NCI-H1694 (cell line): ENCODE measurements at places on chromosomes 1 and 21.

GRCh38 chr21:31347435-31348032, 3.5 kb upstream of the TIAM1 start:
- peak; percentile 74 for DNase-seq

- no peak for DNase-seq
These were observed 6.6 kb downstream of the RSPO1 start for GRCh38 chr1:37628026-37628556.

DNA sequence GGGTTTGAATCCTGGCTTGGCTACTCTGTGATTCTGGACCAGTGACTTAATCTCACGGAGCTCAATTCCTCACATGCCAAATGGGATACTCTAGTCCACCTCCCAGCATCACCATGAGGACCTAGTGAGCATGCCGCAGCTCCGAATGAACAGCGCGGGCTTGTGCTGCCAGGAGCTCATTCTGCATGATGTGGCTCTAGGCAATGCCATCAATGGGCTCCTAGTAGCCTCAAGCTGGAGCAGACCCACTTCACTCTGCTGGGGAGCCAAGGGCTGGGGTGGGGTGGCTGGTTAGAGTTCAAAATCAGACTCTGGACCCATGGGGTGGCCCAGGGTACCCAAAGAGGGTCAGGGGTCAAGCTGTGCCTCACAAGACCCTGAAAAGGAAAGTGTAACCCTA, 41.5 kb downstream of the CDK18 start:
- no peak for DNase-seq

GRCh38 chr1:84073266-84073665, 70.8 kb upstream of the PRKACB start:
- DNase-seq, result no peak

DNA sequence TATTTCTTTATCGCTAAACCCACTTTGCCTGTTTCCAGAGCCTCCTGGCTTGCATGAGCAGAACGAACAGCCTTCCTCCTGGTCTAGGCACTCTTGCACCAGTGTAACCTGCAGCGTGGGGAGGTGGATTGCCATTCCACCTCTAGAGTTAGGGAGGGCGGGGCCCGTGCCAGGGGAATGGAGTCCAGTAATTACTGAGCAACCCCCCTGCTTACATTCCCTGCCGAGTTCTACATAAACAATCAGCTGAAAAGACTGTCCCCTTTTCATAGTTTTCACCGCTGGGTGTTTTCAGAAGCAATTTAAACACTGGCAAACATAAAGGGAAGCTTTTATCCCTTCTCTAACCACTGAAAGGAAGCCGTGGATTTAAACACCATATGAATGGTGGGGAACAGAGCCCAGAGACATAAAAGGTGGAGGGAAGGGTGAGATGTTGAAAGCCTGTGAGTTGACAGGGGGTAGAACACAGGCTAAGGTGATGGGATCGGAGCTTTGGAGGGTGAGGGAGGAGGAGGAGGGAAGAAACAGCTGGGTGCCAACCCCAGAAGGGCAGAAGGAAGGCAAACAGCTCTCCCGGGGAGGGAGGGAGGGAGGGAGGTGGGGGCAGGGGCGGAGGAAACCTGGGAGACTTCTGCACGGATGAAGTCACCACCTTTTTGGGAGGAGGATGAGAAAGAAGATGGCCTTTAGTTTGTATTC, 68.0 kb upstream of the WDR26 start:
- DNase-seq, result peak; percentile 75

DNA sequence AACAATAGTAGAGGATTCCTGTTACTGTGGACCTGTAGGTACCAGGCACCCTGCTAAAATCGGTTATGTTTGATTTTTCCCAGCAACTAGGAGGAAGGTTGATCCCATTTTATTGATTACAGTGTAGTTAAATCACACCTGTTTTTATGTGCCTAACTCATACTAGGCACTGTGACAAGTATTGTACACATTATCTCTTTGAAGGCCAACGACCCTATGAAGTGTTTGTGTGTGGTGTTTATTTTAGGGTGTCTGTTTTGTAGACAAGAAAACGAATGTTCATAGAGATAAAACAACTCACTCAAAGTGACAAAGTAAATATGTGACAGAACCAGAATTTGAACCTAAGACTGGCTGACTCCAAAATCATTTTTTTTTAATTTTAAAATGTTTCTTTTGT, 49.5 kb downstream of the FGGY start:
- DNase-seq, result no peak

DNA sequence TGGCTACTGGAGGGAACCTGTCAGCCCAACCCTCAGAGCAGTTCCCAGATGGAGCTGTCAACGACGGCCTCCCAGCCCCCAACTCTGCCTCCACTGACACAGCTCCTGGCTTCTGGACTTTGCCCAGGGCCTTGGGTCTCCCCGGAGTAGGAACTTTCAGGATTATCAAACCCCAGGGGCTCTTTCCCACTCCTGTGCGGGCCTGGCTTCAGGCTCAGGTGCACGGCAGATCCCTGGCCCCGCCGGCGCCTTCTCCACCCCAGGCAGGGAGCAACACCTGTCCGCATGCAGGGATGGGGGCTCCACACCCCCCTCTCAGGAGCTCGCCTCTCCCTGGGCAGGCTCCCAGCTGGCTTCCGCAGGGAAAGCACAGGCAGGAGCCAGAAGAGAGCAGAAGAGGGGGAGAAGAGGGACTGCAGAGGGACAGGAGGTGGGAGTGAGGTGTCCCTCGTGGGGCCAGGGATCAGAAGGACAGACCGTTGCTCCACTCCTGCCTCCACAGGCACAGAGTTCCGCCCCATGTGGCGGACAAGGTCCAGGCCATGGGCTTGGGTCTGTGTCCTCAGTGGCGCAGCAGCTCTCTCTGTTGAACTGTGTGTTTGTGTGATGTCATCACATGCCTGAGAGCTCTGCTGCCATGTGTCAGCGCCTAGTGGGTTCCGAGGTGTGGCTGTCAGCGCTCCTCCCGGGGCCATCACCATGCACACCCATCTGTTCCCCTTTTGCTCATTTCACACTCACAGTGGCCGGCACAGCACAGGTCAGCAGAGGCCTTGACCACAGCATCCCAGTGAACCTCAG, 107.7 kb downstream of the PDE9A start:
- DNase-seq, result peak; percentile 44

DNA sequence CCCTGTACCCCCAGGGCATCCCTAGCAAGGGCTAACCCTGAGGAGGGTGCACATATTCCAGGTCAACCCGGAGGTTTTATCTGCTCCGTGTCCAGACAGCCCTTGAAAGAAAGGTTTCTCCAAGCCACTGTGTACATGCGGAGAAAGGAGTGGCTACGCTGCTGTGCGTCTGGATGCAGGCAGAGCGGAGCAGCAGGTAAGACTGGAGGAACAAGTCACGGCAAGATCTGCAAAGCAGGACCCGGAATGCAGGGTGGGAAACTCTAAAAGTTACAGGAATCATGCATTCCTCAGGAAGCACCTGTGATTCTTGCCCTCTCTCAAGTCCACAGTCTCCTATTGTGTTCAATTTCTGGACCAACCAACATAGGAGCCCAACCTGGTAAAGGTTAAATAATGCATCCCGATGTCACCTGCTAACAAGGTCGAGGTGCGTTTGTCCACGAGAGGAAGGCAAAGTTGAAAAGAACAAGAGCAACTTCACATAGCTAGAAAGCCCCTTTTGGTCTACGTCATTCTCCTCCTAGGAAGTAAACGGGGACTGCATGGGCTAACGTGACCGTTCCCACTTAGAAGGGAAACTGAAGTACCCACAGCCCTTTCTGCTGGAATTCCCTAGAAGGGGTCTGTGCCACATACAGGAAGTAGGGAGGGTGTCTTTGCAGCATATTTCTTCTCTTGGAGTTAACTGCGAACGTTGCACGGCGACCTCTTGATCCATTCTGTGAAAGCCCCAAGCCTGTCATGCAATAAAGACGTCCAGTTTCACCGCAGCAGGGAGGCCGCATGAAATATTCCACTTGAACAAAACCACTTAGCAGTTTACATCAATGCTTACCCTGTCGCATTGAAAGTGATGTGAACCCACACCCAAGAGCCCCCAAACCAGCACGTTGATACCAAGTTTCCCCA, 5.8 kb downstream of the TIAM1 start:
- no peak for DNase-seq

- DNase-seq, result no peak
These were observed 905 bp downstream of the LIX1L start for GRCh38 chr1:145956781-145957442.

DNA sequence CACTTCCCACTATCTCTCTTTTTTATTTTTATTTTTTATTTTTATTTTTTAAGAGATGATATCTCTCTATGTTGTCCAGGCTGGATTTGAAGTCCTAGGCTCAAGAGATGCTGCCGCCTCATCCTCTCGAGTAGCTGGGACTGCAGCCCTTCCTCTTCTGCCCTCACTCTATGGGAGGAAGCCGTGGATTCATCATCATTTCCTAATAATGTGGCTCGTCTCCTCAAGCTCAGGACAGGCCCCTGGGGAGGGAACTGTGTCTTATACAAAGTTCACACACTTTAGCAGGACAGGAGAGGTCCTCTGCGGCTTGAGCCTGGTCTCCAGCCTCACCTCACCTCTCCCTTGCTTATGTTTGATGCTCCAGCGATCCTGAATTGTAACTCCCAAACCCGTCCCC, 16.5 kb upstream of the IFFO2 start:
- DNase-seq, result no peak

- DNase-seq, result no peak
These were observed 122.4 kb downstream of the LACTBL1 start for GRCh38 chr1:22850281-22850680.

GRCh38 chr21:38758501-38759214, 47.1 kb upstream of the ETS2 start:
- no peak for DNase-seq

DNA sequence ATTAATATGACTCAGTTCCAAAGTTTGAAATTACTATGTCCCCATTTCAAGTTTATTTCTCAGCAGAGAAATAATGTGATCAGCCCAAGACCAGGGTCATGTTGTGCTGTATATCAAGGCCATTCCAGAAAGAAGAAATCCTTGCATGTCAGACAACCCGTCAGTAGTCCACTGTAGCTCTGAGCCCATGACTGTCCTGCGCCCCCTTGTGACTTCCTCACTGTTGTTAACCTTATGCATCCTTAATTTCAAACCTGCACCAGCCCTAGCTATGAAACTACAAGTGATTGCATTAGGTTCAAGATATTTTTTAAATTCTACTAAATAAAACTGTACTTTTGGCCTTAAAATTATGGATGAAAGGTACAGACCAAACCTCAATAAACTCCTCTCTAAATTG, 133.0 kb downstream of the LRRC7 start:
- peak; percentile 21 for DNase-seq

GRCh38 chr1:169495046-169495775, 9.5 kb upstream of the SLC19A2 start:
- no peak for DNase-seq

GRCh38 chr1:87191646-87192045, 137.0 kb upstream of the LMO4 start:
- no peak for DNase-seq

GRCh38 chr1:109770331-109771095, 6.8 kb upstream of the EPS8L3 start:
- DNase-seq, result no peak

GRCh38 chr1:84152649-84153056, 8.6 kb downstream of the PRKACB start:
- DNase-seq, result no peak

DNA sequence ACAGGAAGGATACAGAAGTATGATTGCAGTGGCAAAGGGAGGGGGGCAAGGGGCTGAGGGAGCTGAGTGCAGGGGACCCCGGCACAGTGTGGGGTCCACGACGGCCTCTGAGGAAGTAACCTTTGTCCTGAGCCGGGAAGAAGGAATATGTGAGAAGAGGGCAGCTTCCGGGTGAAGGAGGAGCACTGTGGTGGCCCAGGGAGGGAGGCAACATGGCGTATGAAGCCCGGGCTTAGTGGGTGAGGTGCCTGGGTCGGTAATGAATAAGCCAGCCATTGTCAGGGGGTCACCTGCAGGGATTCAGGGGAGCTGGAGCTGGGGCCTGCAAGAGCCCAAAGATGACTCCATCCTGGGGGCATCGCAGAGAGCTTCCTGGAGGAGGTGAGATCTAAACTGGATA, 200.4 kb downstream of the FOXD2 start:
- no peak for DNase-seq

GRCh38 chr1:19153169-19153568, 56.9 kb downstream of the UBR4 start:
- DNase-seq, result no peak

DNA sequence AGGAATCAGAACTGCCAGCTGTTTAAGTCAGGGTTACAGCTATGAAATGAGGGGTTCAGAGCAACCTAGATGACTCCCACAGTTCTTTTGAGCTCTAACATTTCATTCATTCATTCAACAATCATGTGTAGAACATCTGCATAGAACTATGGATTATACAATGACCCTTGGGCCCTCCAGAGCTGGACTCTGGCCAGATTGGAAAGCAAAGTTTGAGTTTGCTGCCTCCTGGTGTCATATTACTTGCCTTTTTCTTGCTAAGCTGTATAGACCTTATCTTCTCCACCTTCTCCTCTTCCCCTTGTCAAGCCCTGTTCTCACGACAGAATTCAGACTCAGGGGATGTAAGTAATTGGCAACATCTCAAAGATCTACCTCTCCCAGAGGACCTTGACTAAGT, 4.0 kb downstream of the CASQ2 start:
- no peak for DNase-seq

GRCh38 chr1:167645625-167646414, 15.8 kb downstream of the RCSD1 start:
- no peak for DNase-seq

GRCh38 chr1:37893673-37894072, 34.3 kb upstream of the MTF1 start:
- no peak for DNase-seq

DNA sequence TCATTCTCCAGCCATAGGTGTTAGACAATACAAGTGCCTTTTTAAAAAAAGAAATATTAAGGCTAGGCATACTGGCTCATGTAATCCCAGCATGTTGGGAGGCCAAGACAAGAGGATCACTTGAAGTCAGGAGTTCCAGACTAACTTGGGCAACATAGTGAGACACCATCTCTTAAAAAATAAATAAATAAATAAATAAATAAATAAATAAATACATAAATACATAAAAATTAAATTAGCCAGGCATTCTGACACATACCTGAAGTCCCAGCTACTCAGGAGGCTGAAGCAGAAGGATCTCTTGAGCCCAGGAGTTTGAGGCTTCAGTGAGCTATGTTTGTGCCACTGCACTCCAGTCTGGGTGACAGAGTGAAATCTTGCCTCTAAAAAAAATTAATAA, 85.8 kb upstream of the ATP1B1 start:
- no peak for DNase-seq

DNA sequence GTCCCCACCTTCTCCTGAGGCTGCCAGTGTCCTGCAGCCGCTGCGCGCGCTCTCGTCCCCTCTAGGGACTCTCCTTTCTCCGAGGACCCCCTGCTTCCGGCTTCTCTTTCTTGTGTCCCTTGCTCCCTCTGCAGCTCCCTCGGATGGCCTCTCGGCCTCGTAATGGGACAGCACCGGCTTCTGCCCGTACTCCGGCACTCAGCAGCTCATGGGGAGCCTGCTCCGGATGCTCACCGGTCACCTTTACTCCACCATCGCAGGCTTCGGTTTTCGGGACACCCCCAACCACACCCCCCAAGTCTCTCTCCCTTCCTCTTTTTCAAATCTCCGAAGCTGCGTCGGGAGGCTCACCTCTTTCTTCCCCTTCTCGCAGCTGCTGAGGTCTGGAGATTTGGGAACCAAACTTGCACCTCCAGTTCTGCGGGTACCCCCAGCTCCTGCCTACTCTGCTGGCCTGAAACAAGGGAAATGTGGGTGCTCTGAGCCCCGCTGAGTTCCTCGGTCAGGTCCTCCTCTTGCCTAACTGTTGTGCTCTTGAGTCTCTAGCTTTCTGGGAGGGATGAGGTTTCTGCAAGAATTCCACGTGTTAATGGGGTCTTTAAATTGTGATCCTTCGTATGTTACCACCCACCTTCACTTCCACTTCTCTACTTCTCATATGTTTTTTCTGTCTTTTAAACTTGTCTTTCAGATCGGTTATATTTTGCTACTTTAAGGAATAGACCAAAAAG, 930 bp downstream of the CDC14A start:
- DNase-seq, result no peak
